Activated T-cell treated with anti-CD3 and anti-CD28 coated beads for 4 hours (primary cell): ENCODE measurements at places on chromosomes 1 and 21.

DNA sequence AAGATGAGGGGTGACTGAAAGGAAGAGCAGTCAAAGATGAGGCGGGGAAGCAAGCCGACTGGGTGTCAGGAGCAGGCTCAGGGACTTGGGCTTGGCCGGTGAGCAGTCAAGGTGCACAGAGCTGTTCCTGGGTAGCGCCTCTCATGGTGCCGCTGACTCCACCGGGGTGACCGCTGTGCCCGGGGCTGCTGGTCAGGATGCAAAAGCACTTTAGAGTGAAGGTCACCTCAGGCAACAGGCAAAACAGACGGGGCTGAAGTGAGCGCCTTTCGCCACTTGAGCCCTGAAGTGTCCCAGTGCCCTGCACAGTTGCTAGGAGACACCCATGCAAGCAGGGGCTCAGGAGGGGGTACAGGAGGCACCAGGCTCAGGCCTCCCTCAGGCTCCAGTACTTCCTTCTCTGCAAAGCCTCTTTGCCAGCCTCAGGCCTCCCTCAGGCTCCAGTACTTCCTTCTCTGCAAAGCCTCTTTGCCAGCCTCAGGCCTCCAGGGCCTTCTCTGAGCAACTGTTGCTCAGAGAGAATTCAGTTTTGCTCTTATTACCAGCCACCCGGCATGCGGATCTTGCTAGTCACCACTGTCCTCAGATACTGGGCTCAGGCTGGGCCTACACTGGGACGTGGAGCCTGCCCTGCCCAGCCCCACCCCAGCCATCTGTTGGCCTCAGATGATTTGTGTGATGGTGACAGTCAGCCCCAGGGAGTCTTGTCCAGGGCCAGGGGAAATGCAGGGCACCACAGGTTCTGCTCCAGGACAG lies 99.7 kb upstream of the IRF2BP2 start:
- no peak for DNase-seq

DNA sequence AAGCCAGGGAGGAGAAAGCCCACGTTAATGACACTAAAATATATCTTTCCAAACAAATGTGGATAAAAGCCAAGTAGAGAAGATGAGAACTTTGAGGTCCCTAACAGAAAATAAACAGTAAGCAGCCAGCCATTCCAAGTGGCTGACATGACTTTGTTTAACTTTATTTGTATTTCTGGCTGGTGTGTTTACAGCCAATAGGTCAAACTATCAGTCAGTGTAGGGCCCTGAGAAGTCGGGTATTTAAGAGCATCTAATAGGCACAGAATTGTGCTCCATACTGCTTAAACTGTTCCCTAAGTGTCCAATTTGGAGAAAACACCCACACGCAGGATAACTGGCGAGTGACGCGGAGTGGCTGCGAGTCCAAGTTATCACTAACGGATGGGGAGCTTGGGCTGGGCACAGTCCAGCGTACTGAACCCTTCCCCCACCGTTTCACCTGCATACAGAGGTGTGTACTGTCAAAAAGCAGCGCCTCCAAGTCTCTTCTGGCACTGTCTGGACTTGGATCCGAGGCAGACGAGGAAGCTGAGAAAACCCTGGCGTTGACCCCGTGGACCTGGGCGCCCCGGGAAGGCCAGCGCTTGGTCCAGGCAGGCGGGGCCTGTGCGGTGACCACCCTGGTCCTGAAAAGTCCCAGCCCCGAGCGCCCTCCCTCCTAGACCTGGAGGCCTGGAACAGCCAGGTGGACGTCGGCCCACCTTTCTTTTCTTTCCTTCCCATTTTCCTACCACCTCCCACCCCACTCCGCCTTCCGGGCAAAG lies 662 bp upstream of the LGALS8 start:
- no peak for DNase-seq

GRCh38 chr1:113949007-113949406 lies 19.9 kb downstream of the HIPK1 start:
- DNase-seq, result no peak

DNA sequence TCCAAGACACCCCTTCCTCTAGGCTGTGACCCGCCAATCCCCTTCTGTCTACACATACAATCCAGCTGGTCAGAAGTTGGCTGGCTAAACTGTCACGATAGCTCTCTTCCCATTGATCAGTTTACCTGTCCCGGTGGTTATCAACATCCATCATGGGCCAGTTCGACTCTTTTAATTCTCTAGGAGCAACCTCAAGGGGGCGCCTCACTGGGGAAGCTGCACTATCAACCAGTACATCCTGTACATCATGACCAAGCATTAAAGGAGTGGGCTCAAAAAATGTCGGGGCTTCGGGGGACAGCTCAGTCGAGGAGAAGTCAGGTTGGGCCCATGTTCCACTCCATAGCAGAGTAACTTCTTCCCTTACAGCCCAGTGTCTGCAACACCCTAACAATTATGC lies 53.2 kb upstream of the B3GALNT2 start:
- no peak for DNase-seq

- no peak for DNase-seq
These were observed 35.5 kb downstream of the KCNK2 start for GRCh38 chr1:215118081-215118480.

DNA sequence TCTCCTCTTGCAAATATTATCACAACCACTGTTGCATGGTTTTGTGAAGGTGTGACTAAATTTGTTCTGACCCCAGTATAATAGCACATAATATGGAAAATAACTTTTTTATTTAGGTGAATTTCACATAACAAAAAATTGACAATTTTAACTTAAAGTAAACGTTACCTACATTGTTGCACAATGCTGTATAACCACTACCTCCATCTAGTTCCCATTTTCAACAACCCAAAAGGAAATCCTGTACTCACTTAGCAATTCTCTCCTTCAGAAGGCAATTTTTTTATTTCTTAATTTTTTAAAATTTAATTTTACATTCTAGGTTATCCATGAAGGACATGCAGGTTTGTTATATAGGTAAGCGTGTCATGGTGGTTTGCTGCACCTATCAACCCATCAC lies 95.2 kb downstream of the KCNJ6 start:
- DNase-seq, result no peak

GRCh38 chr21:31887391-31887841 lies 14.6 kb downstream of the HUNK start:
- no peak for DNase-seq

DNA sequence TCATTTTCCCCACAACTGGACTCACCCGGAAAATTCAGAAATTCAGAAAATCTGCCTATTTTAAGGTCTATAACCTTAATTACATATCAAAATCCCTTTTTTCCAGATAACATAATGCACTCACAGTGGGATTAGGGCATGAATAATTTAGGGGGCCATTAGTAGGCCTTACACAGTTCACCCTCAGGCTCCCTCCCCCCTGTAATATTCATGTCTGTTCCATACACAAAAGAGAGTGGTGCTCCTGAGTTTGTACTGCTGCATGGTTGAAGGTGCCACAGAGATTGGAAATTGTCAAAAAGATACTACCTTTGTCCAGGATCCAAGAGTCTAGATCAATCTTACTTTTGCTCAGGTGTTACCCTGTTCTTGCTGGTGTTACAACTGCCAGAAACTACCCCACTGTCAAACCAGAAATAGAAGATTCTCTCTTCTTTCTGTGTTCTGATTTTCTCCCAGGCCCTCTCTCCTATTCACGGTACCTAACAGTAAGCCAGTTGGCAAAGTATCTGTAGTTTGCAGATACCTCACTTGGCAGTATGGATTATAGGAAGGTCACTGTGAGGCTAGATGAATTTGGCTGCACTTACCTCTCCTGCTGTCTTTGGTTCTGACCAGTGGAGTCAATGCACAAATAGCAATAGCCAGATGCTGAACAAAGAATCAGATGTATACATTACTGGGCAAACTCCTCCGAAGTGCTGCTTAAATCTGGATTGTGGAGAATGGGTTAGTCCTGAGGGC lies 53.2 kb downstream of the C1orf198 start:
- DNase-seq, result no peak

DNA sequence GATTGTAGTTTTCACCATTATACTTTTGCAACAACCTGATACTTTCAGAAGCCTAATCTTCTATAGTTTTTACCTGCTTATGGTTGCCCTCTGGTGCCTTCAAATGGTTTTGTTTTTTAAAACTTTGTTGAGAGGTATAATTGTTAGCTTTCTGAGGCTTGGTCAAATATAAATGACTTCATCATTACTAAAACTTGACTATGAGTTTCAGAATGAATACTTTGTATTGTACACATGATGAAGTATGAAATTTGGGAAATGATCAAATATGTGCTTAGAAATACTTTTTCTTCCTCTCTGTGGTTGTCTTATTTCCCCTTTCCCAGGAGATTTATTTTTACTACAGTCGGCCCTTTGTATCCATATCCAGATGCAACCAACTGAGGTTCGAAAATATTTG lies 151.8 kb upstream of the B3GALT2 start:
- DNase-seq, result no peak

GRCh38 chr1:33608825-33609400 lies 136.5 kb downstream of the ZSCAN20 start:
- DNase-seq, result no peak

DNA sequence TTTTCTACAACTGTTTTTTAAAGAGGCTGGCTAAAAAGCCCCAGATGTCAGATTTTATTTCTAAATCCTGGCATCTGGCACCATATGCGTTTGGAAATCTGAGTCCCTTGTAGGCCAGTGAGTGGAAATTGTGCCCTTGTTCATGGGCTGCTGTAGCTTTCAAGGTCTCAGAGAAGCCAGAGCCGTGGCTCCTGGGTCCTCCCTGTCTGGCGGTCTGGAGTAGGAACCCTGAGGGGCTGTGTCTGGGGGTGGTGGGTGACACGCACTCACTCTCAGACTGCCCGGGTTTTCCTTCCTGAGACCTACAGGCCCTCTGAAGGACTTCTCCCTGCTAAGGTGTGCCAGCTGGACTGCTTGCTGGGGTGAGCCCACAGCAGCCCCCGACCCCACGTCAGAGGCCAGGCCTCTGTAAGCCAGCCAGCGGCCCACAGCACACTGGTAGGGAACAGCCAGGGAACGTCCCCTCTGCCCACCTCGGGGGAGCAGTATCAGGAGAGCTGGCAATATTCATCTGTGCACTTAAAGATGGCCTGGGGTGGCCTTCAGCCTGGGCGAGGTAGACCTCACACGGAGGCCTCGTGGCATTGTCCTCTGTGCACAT lies 151.5 kb downstream of the PEX14 start:
- DNase-seq, result no peak

- DNase-seq, result no peak
These were observed 77.9 kb downstream of the PRDM16 start for GRCh38 chr1:3146907-3147306.
